ENCODE measurements at places on chromosomes 5 and 9. TPM values are rescaled to one million over a fixed set of nuclear protein-coding genes. Genes with fewer than 3 reads are reported as not detected.
A peak's percentile ranks its signal among the peaks of the same experiment; 100 is the strongest.

DNA sequence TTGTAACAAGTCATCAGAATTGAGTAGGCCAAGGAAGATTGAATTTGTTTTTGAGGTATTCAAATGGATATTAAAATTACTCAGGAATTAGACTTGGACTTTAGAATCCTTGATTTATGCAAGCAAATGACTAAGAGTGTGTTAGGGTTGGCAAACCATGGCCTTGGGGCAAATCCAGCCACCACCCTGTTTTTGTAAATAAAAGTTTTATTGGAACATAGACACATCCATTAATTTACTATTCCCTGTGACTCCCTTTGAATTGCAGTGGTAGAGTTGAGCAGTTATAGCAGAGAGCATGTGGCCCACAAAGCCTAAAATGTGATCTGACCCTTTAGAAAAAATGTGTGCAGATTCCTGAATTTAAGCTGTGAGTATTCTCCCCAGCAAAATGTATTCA lies 115.6 kb downstream of the WDR70 start:
- DNase-seq: peak; percentile 9

- DNase-seq: peak; percentile 71
Measured at GRCh38 chr5:122845229-122846050, at the start of gene SNX24. Gene SNX24, plus strand, starts transcription at chr5:122845613. Its CDS starts 21 bp downstream, at chr5:122845634.

GRCh38 chr9:36401164-36401740 lies 1.2 kb upstream of the RNF38 start:
- peak; percentile 73 for DNase-seq

- DNase-seq: no peak
Measured at GRCh38 chr9:107620236-107620635, 130.7 kb upstream of the KLF4 start.

GRCh38 chr5:110463106-110463505 lies 263.4 kb downstream of the TMEM232 start:
- DNase-seq: peak; percentile 50

DNA sequence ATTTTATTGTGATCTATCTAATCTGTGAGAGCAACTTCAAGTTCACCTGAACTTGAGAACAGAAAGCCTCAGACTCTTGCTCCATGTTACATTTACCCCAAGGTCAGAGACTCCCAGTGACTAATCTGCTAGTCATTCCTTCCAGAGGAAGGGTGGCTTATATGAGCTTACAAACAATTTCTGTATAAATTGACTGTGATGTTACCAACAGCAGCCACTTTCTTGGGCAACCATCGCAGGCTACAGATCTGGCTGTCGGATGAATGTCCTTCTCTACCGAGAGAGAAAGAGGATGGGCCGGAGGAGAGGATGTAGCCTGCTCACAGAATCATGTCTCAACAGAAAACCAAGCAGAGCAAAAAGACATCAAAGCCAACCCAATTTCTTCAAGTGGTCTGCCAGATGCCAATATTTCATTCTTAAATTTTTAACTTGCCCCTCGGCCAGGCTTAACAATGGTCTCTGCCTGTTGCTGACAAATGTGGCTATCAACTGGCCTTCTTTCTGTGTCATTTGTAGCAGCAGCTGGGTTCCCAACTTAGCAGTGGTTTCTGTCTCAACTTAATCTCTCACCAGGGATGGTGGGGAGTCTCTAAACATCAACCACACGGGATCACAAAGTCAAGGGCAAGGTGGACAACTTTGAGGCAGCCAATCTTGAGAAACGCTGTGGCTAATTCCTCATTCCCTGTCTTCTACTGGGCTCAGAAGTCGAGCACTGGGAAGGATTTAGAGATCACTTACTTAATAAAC lies 81.3 kb downstream of the RAPGEF1 start:
- DNase-seq: peak; percentile 96

DNA sequence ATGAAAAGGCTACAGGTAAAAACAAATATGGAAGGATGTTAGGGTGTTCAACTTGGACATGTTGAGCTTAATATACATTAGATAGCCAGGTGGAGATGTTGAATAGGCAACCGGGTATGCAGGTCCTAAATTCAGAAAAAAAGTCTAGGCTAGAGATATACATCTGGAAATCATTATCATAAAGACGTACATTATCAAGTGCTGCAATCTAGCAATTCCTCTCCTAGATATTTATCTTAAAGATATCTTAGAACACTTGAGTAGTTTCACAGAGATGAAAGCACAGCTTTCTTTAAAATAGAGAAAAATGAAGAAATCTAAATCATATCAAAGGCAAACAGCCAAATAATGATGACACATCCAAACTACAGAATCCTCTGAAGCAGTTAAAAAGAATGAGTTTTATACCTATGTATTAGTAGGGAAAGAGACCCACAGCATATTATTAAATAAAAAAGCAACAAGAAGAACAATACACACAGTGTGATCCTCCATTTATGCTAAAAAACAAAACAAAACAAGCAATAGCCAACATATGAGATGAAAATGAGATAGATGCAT lies 3.8 kb downstream of the NUDCD2 start:
- DNase-seq: no peak

Gene SEMA6A
- 0.26 TPM for total RNA-seq

Data from fibroblast of lung (primary cell).